ENCODE measurements at places on chromosomes 2 and 18.

- DNase-seq: no peak
These were observed 21.6 kb downstream of the TMEM18 start for GRCh38 chr2:655626-656025.

- no peak for DNase-seq
These were observed 54.5 kb upstream of the TMEM87B start for GRCh38 chr2:112000399-112001135.

- DNase-seq: no peak
These were observed 556.3 kb upstream of the CHAC2 start for GRCh38 chr2:53211201-53211774.

DNA sequence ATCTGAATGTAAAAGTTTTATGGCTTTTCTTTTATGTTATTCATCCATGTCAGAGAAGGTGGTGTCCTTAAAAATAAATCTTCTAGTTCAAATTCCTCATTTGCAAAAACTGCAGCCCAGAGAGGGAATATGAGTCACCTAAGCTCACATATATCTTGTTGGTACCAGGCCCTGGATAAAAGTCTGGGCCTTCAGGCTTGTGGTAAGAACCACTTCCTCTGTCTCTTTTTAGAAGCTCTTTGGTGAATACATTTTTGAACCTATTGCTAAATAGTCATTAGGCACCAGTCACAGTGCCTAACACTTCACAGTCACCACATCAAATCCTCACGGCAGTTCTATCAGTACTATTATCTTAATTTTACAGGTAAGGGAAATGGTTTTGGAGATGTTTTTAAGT lies 199.2 kb downstream of the KCNS3 start:
- DNase-seq: peak; percentile 51

DNA sequence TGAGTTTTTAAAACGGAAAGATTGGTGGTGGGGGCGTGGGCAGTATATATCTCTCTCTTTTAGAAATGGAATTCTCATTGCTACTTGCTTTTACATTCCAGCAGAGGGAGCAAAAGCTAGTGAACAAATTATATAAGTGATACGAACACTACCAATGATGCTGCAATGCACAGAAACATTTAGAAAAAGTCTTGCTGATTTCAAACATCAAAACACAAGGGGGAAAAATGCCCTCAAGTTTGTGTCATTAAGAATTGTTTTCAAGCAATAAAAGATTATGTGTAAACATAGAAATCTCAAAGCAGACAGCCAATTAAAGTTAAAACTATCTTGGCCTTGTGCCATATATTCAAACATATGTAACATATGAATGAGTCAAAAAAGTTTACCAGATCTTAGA lies 296.3 kb upstream of the KCNJ3 start:
- peak; percentile 14 for DNase-seq

GRCh38 chr2:216820709-216821108 lies 39.2 kb downstream of the TNP1 start:
- DNase-seq: no peak

GRCh38 chr2:185771396-185771795 lies 32.8 kb downstream of the FSIP2 start:
- no peak for DNase-seq

DNA sequence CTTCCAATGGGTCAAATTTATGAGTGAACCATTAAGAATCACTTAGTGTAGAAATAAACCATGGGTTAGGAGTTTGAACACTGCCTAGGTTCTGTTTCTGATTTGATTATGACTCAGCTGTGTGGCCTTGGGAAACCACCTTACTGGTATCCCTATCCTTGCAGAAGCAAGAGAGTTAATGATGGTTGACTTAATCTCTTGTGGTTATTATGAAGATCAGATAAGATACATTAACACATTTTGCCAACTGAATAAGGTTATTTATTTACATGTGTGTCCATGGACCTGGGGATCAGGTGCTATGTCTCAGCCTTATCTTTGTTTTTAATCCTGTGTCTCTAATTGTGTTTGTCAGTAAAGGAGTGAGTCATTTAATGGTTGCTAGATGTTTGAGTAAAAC lies 5.4 kb upstream of the KCNJ13 start:
- peak; percentile 12 for DNase-seq

DNA sequence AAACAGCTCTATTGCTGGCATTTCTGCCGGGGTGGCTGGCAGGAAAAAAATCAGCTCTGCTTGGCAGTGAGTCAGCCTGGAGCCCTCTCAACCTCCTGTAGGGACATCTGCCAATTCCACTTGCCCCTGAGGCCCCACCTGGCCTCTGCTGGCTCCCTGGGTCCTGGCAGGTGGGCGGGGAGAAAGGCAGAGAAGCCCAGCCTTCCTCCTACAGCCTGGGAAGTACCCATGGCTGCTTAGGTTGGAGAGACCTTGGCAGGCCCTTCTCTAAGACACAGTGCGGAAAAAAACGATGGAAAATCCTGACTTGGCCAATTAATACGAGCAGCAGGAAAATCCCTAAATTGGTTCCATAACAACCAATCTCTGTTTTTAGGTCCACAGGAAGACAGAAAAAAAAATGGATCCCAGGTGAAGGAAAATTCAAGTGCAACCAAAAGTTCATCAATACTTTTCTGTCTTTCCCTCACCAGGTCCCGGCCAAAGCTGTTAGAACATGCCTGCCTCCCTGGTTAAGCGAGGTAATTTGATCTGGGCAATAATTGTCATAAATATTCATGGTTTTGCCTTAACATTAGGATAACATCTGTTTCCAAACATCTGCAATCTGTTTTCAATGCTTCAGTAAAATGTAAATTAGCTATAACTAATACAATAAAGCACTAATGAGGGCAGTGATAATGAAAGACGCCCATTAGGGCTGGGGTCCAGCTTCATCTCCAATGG lies 245.9 kb downstream of the TFCP2L1 start:
- no peak for DNase-seq

DNA sequence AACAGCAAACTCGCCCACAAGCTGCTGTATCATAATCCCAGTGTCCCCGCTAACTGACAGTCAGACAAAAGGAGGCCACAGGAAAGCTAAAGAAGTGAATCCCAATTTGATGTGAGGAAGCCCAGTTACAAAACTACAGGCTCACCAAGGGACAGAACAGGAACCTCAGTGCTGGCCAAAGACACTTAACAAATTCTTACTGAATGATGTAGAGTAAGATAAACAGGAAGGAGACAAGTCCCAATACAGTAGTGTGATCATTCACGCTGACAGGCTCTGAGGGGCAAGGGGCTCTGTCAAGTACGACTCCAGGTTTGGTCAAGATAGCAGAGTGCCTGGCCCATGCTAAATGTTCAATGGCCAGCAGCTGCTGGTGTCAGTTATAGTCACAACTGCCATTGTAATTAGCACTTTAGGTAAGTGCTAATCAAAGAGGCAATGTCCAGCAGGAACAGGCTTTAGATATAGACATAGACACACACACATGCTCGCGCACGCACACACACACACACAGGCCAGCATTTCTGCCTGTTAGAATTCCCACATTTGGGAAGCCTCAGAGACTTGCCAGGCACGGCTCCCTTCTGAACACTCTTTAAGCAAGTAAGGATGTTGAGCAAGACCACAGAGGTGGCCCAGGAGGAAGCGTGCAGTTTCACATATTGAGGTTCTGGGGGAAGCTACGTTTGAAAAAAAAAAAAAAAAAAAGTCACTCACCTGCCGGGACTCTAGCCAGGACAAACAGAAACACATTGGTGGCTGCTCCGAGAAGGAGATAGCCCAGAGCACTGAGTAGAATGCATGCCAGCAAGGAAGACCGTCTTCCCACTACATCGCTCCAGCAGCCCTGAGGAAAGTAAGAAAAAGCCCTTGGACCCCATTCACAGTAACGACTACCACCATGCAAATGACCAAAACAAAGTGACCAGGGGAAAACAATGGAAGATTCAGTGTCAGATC lies 35.4 kb upstream of the TMEM182 start:
- DNase-seq: no peak

DNA sequence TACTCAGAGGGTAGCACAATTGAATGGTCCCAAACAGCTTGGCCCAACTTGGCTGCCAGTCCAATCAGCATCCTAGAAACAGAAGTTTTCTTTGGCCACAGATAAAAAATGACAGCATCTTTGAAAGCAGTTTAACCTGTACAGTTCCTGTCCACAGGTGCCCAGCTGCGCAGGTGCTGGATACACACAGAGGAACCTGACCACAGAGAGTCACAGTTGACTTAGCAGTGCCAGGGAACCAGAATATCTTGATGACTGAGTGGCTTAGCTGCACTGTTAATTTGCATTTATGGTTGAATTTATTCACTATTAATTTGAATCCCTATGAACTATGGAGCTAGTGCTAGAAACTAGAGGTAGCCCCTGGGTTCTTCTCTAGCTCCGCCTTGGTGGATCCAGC lies 93.7 kb downstream of the TPGS2 start:
- no peak for DNase-seq

GRCh38 chr2:109675666-109676345 lies 61.6 kb downstream of the SOWAHC start:
- no peak for DNase-seq

DNA sequence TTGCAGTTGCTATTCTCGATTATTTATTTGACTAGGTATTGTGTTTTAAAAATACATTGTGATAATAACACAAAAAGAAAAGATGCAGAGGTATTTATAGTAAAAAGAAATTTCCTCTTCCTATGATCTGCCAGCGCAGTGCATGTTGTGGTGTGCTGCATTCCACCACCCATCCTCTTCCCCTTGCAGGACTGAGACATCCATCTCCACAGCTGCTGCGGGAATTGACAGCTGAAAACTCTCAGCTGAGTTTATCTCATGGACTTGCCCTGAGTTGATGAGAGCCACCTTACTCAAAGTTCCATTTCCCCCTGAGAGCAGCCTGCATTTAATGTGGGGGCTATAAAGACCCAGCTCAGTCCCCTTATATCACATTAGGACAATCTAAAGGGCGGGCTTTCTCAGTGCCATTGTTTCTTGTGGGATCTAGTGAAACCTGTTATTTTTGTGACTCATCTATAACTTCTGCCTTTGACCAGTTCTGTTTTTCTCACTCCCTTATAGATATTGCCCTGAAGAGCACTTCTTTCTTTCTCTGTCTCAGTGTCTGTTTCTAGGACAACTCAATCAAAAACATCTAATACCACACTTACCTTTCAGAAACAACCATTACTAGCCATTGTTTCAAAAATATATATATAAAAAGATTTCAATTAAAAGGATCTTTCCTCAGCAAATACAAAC lies 698.5 kb downstream of the NR4A2 start:
- DNase-seq: no peak

DNA sequence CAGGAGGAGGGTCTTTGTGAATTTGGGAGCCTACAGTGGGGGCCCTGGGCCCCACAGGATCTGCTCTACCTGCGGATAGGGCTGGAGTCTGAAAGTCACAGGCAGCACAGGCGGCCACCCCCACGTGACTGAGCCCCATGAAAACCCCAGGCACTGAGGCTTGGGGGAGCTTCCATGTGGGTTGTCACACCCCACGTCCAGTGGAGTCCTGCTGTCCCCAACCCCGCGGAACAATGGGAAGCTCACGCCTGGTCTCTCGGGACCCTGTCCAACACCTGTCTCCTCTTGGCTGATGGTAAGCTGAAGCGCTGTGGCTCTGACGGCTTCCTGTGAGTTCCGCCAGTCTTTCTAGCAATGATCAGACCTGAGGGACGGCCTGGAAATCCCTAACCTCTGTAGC lies 85.8 kb downstream of the PTGR3 start:
- no peak for DNase-seq

GRCh38 chr2:119197529-119198239 lies 25.9 kb upstream of the STEAP3 start:
- DNase-seq: no peak

DNA sequence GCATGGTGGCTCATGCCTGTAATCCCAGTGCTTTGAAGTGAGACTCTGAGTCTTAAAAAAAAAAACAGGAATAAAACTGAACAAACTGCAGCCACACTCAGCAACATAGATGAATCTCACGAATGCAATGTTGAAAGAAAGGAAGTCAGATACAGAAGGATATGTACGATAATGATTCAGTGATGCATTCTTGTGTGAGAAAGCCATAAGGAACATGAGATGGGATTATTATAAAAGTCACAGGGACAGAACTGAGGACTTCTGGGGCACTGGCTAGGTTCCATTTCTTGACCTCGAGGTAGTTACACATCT lies 56.9 kb upstream of the SMAD2 start:
- no peak for DNase-seq

GRCh38 chr2:186209532-186209931 lies 276.5 kb upstream of the ZC3H15 start:
- no peak for DNase-seq

DNA sequence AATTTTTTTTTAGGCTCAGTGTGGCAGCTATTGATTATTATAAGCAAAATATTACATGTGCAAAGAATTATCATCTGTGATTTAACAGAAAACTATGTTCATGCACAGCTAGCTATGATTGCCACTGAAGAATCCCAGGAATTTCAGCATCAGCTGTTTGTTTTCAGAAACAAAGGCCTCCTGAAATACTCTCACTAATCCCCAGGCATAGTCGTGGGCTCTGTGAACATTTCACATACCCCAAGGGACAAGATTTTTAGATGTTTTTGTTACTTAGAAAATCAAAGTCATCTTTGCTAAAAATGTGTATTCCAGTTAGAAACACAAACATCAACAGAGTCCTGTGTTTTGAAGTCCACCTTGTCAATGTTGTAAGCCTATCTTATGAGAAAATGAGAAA lies 156.1 kb downstream of the MYO1B start:
- peak; percentile 74 for DNase-seq

DNA sequence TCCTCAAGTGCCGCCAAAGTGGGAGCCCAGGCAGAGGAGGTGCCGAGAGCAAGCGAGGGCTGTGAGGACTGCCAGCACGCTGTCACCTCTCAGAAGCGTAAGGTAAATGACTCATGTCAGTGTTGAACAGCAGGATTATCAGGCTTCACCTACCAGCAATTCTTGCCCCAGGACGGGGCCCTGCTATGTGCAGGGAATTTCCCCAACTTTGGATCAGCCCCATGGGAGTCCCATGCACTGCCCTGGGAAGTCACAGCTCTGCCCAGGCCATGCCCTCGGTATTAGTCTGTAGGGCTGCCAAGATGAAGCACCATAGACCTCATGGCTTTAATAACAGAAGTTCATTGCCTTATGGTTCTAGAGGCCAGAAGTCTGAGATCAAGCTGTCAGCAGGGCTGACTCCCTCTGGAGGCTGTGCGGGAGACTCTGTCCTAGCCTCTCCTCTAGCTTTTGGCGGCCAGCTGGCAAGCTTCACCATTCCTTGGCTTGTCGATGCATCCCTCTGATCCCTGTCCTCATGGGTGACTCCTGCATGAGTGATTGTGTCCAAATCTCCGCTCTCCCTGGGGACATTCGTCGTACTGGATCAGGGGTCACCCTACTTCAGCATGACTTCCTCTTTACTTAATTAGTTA lies 55.9 kb downstream of the TRPM8 start:
- DNase-seq: no peak

DNA sequence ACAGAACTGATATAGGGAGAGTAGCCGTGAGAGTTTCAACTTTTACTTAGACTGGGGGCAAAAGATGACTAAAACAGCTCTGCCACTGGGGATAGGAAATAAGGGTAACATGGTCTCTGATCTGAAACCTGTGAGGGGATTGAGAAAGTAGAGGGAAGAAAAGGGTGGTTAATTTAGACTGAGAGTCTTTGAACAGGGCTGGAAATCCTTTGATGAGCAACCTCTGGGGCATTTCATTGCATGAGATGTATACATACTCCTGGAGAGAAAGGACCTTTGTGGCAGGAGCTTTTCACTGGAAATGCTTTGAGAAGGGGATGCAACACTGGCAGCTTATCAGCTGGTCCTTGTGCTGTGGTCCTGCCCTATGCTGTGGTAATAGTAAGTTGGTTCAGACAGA lies 9.4 kb downstream of the GALNT1 start:
- DNase-seq: no peak

- no peak for DNase-seq
These were observed 166.2 kb downstream of the FTCDNL1 start for GRCh38 chr2:199684832-199685231.

Measured in fibroblast of skin of left biceps (primary cell).